ENCODE measurements at places on chromosomes 5 and 9.

GRCh38 chr9:19431361-19432171, 22.8 kb downstream of the ACER2 start:
- DNase-seq, result no peak

DNA sequence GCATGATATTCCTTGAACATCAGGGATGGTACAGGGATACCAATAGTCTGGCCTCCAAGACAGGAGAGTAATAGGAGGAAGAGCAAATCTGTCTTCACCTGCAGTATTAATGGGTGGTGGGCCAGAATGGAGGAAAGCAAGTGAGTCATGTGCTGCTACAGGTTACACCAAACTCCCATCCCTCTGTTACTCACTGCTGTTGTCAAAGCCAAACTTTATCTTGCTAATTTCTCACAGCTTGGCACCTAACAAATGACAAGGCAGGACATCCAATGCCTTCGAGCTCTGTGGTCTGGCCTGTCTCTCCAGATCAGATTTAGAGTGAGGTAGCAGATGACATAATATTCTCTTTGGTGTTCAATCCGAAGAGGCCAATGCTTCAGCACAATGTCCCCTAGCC, 26.8 kb downstream of the PLAC8L1 start:
- DNase-seq, result no peak

GRCh38 chr9:86783884-86784283, 163.4 kb downstream of the GAS1 start:
- DNase-seq, result no peak

DNA sequence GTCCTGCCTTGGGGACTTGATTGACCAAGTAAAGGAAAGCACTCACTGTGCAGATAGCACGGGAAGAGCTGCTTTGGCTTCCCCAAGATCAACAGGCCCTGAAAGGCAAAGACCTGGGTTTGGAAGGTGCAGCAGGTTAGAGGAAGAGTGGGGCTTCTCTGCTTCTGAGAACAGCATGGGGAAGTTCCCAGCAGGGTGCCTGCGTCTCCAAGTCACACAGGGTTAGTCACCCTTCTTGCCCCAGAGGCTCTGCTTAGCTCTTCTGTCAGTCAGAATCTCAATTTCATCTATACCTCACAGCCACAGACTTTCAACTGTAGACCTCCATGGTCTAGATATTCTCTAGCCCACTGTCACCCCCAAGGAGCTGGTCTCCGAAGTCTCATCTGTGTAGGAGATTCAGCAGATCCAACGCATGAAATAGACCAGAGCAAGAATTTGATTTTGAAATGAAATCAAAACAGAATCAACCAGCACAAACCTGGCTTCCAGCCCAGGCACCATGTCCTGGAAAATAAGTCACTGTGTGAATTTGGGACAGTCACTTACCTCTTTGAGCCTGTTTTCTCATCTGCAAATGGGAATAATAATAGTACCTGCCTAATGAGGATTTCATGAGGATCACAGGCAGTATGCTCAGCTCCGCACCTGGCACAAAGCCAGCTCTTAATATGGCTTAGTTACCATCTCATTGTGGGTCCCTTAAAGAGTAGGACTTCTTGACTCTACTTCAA, 64.0 kb downstream of the SFXN1 start:
- no peak for DNase-seq

DNA sequence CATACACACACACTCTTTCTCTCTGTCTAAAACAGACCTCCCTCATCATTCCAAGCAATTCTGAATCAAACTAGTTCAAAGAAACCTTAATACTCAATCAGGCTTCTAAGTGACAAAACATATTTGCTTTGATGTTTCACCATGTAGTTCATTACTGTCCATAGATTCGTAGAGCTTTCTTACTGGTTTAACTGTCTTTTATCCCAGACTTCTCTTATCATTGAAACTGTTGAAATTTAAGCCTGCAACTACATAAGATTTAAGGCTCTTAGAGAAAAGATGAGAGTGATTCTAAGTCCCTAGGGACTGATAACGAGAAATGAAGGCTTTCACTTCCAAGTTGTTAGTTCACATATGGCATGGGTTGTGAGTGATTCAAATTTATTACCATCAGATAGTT, 11.0 kb upstream of the PLAC8L1 start:
- no peak for DNase-seq
